ENCODE measurements at places on chromosomes 7 and 10.
A peak's percentile ranks its signal among the peaks of the same experiment; 100 is the strongest.

DNA sequence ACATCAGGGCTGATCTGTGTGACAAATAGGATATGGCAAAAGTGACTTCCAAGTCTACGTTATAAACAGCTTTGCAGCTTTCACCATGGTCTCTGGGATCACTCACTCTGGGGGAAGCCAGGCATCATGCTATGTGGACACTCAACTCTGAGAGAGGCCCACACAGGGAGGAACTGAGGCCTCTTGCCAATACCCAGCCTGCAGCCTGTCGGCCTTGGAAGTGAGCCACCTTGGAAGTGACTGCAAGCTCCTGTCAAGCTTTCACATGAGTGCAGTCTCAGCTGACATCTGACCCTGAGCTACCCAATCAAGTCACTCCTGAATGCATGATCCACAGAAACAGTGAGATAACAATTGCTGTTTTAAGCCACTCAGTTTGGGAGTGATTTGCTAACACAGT lies 56.5 kb downstream of the MMRN2 start:
- DNase-seq = no peak

DNA sequence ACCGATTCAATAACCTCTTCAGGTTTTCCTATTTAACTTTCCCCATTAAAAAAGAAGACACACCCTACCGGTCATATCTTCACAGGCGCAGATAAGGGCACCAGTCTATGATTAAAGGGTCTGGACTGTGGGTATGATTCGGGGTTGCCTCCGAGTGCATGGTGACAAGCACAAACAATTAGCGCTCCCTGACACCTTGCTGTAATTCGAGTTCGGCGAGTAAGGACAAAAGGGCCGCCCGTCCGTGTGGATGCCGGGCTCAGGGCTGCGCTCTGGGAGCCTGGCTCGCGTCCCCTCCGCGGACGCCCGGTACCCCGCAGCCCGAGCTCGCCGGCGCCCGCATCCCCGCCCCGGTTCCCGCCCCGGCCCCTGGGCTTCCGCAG lies 111.9 kb upstream of the RHEB start:
- DNase-seq = peak; percentile 41

GRCh38 chr7:2575046-2575732 lies 16.4 kb downstream of the IQCE start:
- DNase-seq = no peak

GRCh38 chr7:46478046-46478445 lies 557.0 kb upstream of the IGFBP3 start:
- no peak for DNase-seq

DNA sequence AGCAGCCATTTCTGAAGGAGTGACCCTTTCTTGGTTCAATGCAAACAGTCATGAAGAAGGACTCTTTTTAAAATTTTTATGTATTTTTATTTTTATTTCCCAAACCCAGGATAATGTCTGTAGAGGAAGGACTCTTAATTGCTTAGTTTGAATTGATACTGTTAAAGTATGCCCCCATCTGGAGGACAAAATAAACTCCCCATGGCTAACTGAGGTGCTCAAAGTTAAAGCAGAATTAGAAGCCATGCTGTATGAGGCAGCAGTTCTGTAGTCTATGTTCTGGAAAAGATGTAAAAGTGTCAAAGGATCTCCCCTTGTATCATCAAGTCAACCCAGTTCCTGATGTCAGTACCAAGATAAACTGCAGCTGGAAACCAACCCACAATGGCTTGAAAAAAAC lies 617.9 kb upstream of the GRM3 start:
- DNase-seq = no peak
